ENCODE measurements at places on chromosomes 7 and 10. TPM values are rescaled to one million over a fixed set of nuclear protein-coding genes. Genes with fewer than 3 reads are reported as not detected.

MRPS33 gene
- 70.4 TPM for total RNA-seq

SPAG6 gene
- total RNA-seq = not detected

RSPH10B2 gene
- 0.41 TPM for total RNA-seq

DEPP1 gene
- 0.78 TPM for total RNA-seq

TIMM23B gene
- 12.2 TPM for total RNA-seq

ICA1 gene
- total RNA-seq = not detected

CDNF gene
- 0.89 TPM for total RNA-seq

ADCY1 gene
- not detected for total RNA-seq

CDHR1 gene
- total RNA-seq = not detected

UCN3 gene
- not detected for total RNA-seq

CHAT gene
- not detected for total RNA-seq

GNGT1 gene
- total RNA-seq = not detected

POM121C gene
- 47.7 TPM for total RNA-seq

PRPS1L1 gene
- total RNA-seq = not detected

MTPN gene
- 242 TPM for total RNA-seq

NANOS1 gene
- 0.09 TPM for total RNA-seq

PRF1 gene
- total RNA-seq = not detected

CADPS2 gene
- not detected for total RNA-seq

MYH16 gene
- not detected for total RNA-seq

TRPV5 gene
- total RNA-seq = not detected

PALD1 gene
- total RNA-seq = not detected

NPY4R gene
- total RNA-seq = not detected

BICC1 gene
- total RNA-seq = 60.5 TPM

CYREN gene
- 27.6 TPM for total RNA-seq

LRRTM3 gene
- total RNA-seq = not detected

PPP1R3A gene
- not detected for total RNA-seq

PDE6C gene
- total RNA-seq = not detected

HTR7 gene
- 0.23 TPM for total RNA-seq
